Mesendoderm (in vitro differentiated cells): ENCODE measurements at places on chromosomes 6 and 20.

DNA sequence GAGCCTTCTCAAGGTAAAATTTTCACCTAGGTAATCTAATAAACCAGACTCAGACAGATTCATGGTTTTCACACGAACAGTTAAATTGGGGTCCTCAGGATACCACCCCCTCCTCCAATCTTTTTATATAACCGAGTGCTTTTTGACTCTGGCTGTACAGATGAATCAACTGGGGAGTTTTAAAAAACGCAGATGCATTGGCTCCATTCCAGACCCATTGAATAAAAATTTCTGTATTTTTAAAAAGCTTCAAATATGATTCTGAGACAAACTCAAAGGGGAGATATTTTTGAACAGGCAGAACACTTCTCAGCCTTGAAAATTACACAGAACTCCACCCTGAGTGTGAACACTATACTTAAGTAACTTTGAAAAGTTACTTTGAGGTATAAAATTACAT is 7.2 kb downstream of the UTRN start:
- DNase-seq, result no peak

DNA sequence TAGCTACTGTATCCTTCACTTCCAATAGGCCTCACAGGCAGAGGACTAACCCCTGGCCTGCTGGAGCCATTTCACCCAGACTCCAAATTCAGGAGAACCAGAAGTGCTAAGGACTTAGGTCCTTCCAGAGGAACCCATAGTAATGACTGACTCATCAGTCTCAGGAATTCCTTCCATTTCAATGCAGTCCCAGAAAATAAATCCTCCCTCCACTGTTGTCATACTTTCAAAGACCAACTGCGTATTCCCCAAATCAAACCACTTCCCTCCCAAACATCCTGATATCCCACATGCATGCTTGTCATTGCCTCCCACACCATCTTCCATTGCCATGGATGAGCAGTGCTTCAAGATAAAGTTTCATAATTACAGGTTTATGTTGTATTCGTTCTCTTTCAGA is 31.8 kb upstream of the NT5E start:
- peak; percentile 31 for DNase-seq

GRCh38 chr20:25044660-25045342 is 13.1 kb downstream of the ACSS1 start:
- DNase-seq, result no peak

DNA sequence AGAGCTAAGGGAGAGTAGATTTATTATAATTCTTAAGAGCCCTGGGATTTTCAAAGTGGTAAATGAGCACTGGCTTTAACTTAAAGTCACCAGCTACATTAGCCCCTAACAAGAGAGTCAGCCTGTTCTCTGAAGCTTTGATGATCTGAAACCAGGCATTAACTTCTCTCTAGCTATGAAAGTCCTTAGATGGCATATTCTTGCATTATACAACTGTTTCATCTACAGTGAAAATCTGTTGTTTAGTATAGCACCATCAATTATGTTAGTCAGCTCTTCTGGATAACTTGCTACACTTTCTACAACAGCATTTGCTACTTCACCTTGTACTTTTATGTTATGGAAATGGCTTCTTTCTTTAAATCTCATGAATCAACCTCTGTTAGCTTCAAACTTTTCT is 1046.7 kb downstream of the HACE1 start:
- no peak for DNase-seq

DNA sequence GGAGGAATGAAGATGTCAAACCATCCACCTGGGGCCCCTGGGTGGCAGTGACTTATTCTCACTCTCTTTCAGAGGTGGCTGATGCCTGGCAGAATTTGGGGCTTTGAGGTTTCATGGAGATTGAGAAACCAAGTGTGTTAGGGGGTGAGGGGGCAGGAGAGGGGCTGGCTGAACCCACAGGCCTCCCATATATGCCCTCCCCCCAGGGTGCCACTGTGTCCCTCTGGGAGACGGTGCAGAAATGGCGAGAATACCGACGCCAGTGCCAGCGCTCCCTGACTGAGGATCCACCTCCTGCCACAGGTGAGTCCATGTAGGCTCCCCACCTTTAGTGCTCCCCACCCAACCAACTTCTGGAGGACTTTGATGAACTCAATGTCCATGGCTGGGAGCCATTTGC is 7.6 kb downstream of the GLP1R start:
- no peak for DNase-seq

DNA sequence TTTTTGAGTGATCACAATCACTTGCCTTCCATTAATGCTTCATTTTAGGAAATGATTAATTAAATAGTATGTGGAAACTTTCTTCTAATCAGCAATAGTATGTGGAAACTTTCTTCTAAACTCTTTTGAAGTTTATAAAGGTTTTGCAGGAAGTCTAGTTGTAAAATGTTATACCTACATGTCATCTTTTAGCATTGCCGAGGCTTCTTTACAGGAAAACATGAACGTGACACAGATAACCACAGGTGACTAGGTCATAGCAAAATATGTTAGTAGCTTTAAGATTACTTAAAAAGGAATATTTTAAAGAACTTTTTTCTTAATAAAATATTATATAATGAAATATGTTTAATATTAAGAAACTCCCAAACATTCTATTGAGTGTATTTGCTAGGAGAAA is 56.8 kb downstream of the SMAP1 start:
- no peak for DNase-seq

- peak; percentile 28 for DNase-seq
Observed at GRCh38 chr6:167746975-167747374, 79.7 kb upstream of the AFDN start.

- no peak for DNase-seq
Observed at GRCh38 chr6:6742535-6742934, 154.0 kb downstream of the LY86 start.

- no peak for DNase-seq
Observed at GRCh38 chr6:33925936-33926335, 122.1 kb upstream of the MLN start.

- no peak for DNase-seq
Observed at GRCh38 chr20:37977338-37977737, 55.9 kb downstream of the TTI1 start.

- no peak for DNase-seq
Observed at GRCh38 chr20:61736751-61737310, 328.9 kb downstream of the TAF4 start.

DNA sequence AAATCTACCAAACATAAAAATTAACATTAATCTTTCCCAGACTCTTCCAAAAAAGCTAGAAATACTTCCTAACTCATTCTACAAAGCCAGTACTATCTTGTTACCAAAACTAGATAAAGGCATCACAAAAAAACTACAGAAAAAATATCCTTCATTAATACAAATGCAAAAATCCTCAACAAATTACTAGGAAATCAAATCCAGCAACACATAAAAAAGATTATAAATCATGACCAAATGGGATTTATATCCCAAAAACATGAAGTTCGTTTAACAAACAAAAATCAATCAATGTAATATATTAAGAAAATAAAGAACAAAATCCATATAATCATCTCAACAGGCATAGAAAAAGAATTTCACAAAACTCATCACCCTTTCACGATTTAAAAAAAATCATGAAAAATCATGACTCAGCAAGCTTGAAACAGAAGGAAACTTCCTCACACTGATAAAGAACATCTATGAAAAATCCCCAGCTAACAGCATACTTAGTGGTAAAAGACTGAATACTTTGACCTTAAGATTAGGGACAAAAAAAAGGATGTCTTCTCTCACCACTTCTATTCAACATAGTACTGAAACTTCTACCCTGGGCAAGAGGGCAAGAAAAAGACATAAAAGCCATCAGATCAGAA is 43.2 kb downstream of the RANBP9 start:
- DNase-seq, result peak; percentile 15

- peak; percentile 95 for DNase-seq
Observed at GRCh38 chr6:26017632-26017966, 55.0 kb downstream of the TRIM38 start.

DNA sequence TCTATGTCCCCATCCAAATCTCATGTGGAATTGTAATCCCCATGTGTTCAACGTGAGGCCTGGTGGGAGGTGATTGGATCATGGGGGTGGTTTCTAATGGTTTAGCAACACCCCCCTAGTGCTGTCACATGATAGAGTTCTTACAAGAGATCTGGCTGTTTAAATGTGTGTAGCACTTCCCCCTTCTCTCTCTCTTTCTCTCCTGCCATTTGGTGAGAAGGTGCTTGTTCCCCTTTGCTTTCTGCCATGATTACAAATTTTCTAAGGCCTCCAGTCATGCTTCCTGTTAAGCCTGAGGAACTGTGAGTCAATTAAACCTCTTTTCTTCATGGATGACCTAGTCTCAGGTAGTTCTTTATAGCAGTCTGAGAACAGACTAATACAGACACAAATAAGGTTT is 165.4 kb downstream of the OGFRL1 start:
- no peak for DNase-seq

- DNase-seq, result peak; percentile 14
Observed at GRCh38 chr6:99745651-99746050, 139.0 kb downstream of the PRDM13 start.

GRCh38 chr6:7996538-7997111 is 67.6 kb downstream of the BLOC1S5 start:
- no peak for DNase-seq

GRCh38 chr20:54557806-54558590 is 82.6 kb downstream of the DOK5 start:
- DNase-seq, result no peak

DNA sequence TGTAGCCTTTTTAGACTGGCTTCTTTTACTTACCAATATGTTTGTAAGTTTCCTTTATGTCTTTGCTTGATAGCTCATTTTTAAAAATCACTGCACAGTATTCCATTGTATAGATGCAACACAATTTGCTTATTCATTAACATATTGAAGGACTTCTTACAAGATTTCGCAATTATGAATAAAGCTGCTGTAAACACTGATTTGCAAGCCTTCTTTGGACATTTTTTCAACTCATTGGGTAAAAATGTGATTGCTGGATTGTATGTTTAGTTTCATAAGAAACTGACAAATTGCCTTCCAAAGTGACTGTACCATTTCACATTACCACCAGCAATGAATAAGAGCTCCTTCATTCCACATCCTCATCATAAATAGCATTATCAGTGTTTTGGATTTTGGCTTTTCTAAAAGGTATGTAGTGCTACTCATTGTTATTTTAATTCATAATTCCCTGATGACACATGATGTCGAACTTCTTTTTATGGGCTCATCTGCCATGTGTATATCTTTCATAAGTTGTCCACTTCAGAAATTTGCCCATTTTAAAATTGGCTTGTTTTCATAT is 80.7 kb downstream of the TFAP2B start:
- DNase-seq, result no peak

- no peak for DNase-seq
Observed at GRCh38 chr6:14162826-14163225, 45.3 kb downstream of the CD83 start.

- no peak for DNase-seq
Observed at GRCh38 chr20:57097245-57097915, 169.1 kb downstream of the BMP7 start.

DNA sequence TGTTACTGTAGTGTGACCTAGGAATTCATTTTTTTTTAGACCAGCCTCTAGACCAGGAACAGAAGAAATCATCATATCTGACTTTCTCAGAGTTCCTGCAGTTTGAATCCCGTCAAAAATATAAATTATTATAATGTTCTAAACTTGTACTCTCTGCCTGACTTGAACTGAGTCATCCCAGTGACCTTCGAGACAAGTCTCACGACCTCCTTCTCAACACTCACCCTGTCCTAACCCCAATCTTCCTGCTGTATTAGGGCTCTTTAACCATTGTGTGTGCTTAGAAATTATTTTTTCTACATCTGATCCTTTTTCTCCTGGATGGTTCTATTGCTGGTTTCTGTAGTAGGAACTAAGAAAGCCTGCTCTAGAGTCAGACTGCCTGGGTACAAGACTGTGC is 21.5 kb downstream of the ADGRF5 start:
- no peak for DNase-seq

DNA sequence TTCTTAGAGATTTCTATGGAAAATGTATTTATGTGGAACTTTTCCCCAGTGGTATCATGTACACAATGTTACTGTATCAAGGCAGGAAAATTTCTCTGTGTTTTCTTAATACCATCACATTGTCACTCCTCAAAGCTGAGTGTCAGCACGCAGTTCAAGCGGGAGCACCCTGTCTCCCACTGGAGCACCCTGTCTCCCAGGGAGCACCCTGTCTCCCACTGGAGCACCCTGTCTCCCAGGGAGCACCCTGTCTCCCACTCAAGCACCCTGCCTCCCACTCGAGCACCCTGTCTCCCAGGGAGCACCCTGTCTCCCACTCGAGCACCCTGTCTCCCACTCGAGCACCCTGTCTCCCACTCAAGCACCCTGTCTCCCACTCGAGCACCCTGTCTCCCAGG is 51.3 kb downstream of the PSMG4 start:
- DNase-seq, result no peak

DNA sequence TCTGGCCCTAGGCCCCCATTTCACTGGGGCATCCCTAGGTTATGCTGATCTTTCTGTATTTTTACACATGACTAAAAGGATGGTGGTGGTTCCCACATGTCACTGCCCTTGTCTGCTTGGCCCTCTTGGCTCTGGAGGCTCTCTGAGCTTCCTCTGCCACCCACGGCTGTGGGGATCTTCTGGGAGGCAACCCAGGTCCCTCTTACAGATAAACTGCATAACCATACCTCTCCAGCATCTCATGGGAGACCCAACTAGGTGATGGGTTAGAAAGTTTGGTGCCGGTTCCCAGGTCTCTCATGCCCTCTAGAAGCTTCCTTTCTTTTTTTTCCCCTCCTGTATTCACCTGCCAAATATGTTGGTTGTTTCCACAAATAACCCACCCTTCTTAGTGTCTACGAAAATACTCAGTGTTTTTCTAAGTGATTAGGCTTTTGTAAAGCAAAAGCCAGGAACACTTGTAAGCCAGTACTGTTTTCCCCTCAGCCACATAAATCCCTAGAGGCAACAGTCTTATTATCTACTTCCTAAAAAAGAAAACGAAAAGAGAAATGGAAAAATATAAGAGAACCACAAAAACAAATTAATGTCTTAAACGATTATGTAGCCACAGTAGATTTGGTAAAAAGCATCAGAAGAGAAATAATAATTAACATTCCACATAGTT is 71.7 kb upstream of the SMLR1 start:
- DNase-seq, result no peak

DNA sequence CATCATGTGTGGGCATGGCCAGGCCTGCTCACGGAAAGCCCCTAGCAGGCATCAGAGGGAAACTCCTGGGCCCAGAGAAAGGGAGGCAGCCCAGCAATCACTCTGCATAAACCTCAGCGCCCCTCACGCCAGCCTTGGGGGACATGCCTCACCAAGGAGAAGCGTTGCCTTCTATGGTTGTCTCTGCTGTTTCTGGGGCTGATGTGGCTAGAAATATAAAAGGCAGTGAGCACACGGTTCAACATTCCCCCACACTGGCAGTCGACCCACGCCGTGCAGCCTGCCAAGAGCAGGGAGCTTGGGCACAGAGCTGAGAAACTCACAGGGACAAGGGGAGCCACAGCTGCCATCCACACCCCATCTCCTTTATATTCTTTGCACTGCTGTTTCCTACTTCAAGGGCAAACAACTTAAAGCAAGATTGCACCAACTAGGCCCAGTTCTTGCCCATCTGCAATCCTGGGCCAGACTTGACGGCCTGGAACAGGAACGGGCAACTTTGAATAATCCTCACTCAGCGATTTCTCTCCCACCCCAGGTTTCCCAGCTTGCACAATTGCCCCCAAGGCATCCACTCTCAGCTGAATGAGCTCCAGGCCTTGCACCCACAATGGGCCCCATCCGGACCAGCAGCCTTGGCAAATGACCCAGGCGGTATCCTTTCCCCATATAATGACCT is 35.5 kb upstream of the FOXC1 start:
- DNase-seq, result peak; percentile 46

- no peak for DNase-seq
Observed at GRCh38 chr6:33171880-33172687, 20.2 kb downstream of the COL11A2 start.

GRCh38 chr6:30988209-30988825 is 4.8 kb downstream of the MUC21 start:
- peak; percentile 81 for DNase-seq
